Renal cortex interstitium (tissue), 15 donors: ENCODE measurements at places on chromosomes 5 and 9. TPM values are rescaled to one million over a fixed set of nuclear protein-coding genes. Genes with fewer than 3 reads are reported as not detected.

Gene RGS7BP
- 7.2 TPM for polyA plus RNA-seq

Gene HDHD3
- polyA plus RNA-seq: 27.1 TPM

Gene PCDHB9
- 4.1 TPM for polyA plus RNA-seq

Gene SPATA31D1
- polyA plus RNA-seq: not detected

Gene WNK2
- 29.0 TPM for polyA plus RNA-seq

Gene CYSRT1
- polyA plus RNA-seq: 13.9 TPM

Gene TAL2
- 1.7 TPM for polyA plus RNA-seq

Gene FRMPD1
- polyA plus RNA-seq: 1.0 TPM

- peak; percentile 63 for DNase-seq
These were observed 95.4 kb upstream of the DAB2 start for GRCh38 chr5:39520232-39520572.

DNA sequence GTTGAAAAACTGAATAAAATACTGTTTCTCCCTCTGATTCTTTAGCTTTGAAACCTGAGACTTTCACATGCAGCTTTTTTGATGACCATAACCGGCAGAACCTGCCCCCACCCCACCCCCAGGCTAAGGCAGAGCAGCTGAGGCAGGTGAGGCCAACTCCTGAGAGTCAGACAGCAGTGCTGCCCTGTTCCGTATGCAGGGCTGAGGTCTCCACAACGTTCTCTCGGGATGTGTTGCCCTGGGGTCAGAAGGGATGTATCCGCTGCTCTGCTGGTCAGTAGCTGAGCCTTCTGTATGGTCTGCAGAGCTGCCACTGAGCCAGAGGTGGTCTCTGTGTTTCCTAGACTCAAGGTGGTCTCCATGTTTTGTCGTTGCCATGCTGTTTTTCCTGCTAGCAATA, 190.5 kb downstream of the AOPEP start:
- DNase-seq: no peak

DNA sequence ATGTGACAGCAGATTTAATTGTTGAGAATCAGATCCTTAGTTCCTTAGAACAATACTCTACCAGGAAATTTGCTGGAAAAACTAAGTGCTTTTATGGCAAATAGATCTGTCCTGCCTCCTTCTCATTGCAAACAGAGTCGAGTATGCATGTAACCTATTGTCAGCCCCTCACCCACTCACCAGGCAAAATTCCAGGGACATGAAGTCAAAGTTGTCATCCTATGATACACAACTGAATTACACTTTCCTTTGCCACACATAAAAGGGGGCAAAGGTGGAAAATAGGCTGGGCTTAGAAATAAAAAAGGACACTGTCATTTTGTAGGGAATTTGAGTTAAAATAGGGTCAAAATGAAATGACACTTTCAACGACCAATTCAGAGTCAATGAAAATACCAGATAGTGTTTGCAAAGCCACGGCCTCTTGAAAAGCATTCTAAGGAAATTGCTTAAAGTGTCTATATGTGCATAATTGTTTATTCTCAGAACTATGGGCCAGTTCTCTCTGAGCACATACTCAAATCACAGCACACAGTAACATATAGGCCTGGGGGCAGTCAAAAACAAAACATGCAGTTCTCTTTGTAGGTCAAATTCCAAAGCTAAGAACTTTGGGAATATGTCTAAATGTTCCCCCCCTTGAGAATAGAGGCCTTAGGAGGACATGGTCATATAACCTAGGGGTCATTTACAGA, 452.8 kb downstream of the NFIB start:
- no peak for DNase-seq

DNA sequence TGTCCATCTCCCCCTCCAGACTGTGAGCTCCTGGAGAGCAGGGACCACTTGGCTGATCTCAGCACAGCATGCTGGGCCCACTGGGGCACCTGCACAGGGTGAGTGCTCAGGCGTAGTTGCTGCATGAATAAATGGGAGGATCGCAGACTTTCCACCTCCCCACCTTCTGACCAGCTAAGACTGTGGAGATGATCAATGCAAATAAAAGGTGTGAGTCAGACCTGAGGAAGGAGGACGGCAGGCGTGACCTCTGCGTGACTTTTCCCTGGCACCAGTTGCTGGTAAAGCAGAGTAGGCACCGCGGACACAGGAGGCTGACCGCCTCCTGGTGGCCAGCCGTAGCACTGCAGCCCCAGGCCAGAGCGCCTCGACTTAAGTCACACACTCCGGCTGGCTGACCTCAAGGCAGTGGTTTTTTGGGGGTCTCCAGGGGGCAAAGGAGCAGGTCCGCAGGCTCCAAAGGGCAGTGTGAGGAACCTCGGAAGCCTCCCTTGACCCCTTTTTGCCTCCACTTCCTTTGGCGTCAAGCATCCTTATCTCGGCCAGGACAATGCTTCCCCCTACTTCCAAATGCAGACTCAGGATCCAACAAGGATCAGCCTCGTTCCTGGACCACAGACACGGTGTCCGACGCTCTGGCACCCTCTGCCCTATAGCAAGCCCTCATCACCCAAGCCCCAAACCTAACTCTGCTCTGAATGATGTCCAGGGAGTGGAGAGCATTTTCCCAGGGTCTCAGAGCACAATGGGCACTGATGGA, 12.7 kb upstream of the TDRD7 start:
- DNase-seq: peak; percentile 43
